BJ (cell line): ENCODE measurements at places on chromosomes 2 and 18.

- no peak for DNase-seq
Measured at GRCh38 chr2:139438478-139438877, 658.3 kb upstream of the NXPH2 start.

GRCh38 chr2:6506361-6506794 lies 359.3 kb downstream of the CMPK2 start:
- DNase-seq = peak; percentile 63

GRCh38 chr2:196218106-196218505 lies 46.7 kb upstream of the STK17B start:
- no peak for DNase-seq

- DNase-seq = no peak
Measured at GRCh38 chr2:68512326-68512725, 44.9 kb downstream of the APLF start.

GRCh38 chr2:74835831-74836674 lies 2.1 kb downstream of the HK2 start:
- DNase-seq = no peak

DNA sequence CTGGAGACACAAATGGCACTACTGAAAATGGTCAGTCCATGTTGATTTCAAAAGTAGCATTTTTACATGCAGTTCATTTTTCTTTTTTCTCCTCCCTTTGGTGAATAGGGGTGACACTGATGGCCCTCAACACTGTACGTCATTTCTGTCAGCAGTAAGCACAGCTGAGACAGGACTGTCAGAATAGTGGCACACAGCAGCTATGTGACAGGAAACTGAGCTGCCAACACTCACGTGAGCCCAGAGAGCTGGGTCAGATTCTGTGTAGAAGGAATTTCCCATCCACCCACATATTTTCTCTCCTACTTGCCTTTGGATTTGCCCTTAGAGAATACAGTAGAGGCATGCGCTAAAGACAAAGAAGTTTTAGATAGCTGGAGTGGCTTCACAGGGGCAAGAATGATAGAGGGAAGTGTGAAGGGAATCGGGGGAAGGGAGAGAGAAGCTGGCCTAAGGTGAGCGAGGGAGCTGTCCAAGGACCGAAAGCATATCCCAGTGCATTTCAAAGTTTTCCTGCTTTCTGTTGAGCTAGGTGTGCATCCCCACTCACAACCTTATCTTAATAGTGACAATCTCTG lies 476.6 kb downstream of the CNTNAP5 start:
- no peak for DNase-seq

GRCh38 chr2:121159291-121160071 lies 125.5 kb downstream of the TFCP2L1 start:
- no peak for DNase-seq

GRCh38 chr2:217277646-217278398 lies 418.0 kb upstream of the TNP1 start:
- peak; percentile 44 for DNase-seq

DNA sequence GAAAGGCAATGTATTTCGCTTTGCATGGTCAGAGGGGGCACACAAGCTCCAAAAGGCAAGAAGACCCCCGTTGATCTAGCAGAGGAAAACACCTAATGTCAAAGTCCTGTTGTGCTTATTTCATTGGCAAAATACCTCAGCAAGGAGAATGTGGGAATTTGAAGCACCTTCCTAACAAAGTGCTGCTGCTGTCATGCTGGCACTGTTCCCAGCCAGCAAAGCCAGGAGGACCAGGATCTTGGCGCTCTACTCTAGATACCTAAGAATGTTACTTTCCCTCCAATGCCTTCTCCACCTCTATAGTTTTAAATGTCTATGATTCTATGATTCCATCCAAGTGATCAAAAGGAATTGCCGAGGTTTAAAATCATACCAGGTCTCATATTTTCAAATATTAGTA lies 867.9 kb upstream of the POU3F3 start:
- no peak for DNase-seq
